Substantia nigra (tissue), 51 donors: ENCODE measurements at places on chromosomes 6 and 20.

- no peak for DNase-seq
Measured at GRCh38 chr20:44509762-44510161, 12.1 kb downstream of the SERINC3 start.

DNA sequence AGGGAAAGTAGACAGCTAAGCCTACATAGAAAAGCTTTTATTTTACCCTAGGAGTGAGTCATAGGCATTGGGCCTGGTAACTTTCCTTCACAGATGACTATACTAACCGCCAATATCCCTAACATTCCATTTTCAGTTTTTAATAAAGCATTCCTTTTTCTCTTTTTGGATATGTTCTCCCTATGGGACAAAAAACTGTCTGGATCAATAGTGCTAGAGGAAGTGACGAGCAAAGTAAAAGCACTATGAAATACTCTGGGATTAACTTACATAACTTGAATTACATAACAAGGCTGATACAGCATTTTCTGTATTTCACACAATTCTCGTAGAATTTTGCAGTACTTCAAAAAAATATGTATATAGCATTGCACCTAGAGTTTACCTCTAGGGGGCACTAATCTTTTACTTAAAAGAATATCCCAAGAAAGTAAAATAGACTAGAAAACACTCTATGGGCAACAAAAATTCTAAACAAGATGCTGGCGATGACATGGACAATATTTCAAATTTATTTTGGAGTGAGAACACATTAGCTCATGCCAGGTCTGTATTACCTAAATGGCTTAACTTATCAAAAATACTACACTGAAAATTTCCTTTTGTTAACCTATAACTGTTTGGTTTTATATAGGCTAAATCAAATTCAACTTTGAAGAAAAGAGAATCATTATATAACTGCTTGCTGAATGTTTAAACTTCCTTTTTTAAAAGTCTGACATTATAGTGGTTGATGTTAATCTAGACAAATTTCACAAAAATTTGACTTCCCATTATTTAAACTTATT lies 66.3 kb upstream of the DST start:
- DNase-seq: no peak

DNA sequence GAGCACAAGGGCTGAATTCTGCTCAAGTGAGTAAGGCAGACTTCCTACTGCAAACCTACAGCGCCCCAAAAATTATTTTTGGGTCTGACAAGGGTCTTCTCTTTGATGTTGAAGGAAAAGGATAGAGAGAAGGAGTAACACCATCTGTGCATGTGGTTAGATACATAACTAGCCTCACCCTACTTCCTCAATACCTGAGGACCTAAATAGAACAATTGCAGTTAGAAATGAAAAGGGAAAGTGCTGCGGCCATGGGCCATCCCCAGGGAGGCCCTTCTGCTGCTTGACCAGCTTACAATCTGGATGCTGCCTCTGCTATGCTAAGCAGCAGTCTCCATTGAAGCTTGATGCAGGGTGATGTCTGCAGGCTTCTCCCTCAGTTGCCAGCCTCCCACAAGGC lies 63.2 kb upstream of the ARMH2 start:
- DNase-seq: no peak

- DNase-seq: no peak
Measured at GRCh38 chr20:23546435-23547144, 21.7 kb downstream of the CST9L start.

- no peak for DNase-seq
Measured at GRCh38 chr20:57566399-57566798, 5.5 kb downstream of the PCK1 start.

- DNase-seq: no peak
Measured at GRCh38 chr20:40781327-40782042, 92.4 kb upstream of the MAFB start.

DNA sequence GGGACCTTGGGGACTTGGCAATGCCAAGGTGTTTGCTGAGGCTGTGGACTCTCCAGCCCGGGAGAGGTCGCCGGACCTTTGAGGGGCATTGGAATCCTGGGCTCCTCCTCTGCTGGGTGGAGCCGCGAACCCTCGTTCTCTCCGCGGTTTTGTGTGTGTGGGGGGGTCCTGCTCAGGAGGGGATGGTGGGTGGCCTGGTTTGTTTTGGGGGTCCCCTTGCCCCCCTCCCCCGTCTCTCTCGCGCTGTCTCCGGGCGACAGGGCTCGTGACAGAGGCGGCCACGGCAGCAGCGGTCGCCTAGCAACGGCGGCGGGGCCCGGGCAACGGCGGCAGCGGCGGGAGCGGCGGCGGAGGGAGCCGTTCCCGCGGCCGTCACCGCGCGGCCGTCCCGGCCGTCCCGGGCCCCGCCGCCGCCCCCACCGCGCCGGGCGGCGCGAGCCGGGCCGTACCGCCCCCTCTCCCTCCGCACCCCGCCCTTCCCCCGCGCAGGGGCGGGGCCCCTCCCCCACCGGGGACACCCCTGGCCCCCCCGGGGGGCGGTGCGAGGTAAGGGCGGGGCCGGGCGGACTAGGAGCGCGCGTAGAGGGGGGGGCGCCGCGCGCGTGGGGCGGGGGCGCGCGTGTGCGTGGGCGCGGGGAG lies 7.8 kb downstream of the SYNGAP1 start:
- DNase-seq: peak; percentile 44

GRCh38 chr6:121383478-121383877 lies 49.2 kb upstream of the TBC1D32 start:
- no peak for DNase-seq

- DNase-seq: no peak
Measured at GRCh38 chr20:18694071-18694470, 106.2 kb downstream of the DTD1 start.

GRCh38 chr6:315921-316752 lies 23.9 kb downstream of the DUSP22 start:
- no peak for DNase-seq

- DNase-seq: no peak
Measured at GRCh38 chr6:79241228-79241627, 6.7 kb upstream of the HMGN3 start.

DNA sequence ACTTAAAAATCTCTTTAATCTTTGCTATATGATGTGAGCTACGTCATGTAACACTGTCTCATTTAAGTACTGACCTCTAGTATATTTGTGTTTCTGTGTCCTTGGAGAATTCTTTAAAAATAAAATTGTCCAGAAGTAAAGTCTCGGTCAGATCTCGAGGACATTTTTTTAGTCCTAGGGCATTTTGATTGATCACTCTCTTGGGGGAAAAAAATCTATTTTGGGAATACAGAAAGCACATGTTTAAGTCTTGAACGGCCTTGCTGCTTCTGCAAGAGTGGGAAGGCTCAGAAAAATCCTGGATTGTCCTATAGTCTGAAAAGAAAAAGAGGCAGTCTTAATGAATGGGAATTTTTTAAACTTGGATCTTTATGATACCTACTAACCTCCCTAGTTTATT lies 234.3 kb downstream of the UTRN start:
- no peak for DNase-seq

GRCh38 chr6:68226460-68226859 lies 408.6 kb upstream of the ADGRB3 start:
- DNase-seq: no peak

GRCh38 chr6:124977067-124977908 lies 15.1 kb downstream of the RNF217 start:
- DNase-seq: no peak

DNA sequence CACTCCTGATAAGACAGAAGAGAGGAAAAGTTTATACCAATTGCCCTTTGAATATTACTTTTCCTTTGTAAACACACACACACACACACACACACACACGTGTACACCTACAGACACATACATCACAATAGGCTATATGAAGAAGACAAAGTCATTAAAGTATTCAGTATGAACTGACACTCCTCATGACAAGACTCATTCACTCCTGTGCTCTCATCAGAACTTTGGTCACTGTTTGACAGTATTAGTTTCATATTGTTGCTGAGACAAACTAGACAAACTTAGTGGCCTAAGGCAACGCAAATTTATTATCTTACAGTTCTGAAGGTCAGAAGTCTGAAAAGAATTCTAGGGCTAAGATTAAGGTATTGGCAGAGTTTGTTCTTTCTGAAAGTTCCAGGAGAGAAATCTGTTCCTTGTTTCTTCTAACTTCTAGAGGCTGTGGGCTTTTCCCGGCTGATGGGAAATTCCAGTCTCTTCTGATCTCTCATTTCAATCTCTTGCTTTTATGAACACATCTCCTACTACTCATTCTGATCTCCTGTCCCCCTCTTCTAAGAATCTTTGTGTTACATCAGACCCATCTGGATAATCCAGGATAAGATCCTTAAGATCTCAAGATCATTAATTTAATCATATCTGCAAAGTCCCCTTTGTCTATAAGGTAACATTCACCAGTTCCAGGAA lies 171.3 kb downstream of the HACE1 start:
- DNase-seq: no peak

DNA sequence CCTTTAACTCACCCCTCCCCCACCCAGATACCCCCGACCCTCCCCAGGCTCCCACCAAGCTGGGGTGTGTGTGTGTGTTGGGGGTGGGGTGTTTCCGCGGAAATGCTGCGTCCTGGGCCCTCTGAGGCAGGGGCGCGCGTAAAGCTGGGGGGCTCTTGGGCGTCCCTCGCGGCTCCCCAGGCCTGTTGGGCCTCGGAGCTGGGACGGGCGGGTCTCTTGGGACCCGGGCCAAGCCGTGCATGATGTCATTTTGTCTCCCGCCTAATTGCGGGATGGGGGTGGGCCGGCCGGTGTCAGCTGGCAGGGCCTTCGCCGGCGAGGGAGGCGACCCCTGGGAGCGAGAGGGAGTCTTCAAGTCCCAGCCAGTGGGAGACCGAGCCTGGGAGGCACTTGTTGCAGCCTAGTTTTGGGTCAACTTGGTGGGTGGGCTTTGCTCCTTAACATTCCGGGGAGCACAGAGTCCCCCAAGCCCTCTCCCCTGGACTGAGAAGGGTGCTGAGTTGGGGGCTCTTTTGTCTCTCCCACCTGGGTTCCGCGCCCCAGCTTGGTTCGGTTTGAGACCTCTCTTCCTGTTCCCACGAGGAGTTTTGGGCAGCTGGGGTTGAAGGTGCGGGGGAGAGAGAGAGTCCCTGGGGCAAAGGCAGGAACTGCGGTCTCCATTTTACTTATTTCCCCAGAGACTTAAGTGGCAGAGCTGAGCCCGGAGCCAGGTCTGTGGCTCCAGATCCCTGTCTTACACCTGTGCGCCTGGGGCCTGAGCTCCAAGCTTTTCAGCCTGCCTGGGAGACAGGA lies 623 bp downstream of the MYBL2 start:
- DNase-seq: no peak

- DNase-seq: no peak
Measured at GRCh38 chr20:64052987-64053840, 3.8 kb upstream of the SOX18 start.

GRCh38 chr6:113696960-113697359 lies 160.2 kb upstream of the MARCKS start:
- DNase-seq: no peak

DNA sequence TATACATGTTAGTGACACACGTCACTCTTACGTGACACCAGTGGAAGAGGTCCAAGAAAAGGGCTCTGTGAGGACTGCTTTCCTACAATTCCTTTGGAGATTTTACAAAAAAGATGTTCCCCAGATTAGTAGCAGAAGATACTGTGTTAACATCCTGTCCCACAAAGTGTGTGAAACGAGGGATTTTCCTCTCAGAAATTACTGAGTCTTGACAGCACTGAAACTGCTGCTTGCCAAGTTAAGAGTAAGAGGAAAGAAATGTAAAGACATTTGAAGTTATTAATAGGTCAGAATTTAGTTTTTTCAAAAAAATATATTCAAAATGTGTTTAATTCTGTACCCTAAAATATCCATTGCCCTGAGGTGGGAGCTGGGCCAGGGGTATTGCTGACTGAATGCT lies 58.8 kb upstream of the MAP7 start:
- no peak for DNase-seq

DNA sequence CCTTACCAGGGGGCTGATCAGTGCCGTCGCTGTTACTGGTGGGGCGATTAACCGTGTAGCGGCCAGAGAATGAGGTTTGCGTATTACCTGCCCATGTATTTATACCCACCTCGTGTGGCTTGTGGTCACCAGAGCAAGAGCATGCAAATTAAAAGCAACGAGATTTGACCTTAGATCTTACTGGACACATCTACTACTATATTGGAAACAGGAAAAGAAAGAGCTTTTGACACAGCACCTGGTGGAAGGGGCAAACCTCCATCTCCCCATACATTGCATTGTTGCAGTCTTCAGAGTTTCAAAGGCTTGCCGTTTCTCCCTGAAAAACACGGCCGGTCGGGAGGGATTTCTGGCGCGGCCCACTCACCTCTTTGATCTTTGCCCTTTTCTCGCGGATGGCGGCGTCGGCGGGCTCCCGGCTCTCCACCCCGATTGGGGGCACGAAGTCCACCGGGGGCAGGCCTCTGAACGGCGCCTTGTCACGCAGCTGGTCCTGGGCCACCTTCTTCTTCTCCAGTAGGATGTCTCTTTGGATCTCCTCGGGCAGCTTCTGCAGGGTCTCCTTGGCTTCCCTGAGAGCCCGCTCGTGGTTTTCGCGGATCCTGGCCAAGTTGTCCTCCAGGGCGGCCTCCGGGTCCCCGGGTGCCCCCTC lies 1.3 kb downstream of the MAN1A1 start:
- no peak for DNase-seq

GRCh38 chr6:149275621-149276020 lies 41.9 kb upstream of the TAB2 start:
- DNase-seq: no peak

DNA sequence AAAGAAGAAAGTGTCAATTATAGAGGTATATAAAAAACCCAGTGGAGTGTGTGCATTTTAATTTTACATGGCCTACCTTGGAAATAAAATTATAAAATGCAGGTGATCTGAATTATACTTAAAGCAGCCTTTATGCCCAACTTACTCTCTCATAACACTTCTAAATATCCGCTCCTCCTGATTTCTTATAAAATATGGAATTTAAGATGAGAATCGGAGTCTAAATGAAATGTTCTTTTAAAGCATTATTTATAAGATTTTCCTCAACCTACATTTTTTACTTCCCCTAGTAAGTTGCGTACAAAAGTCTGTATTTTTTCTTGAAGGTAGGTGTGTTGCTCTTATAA lies 3.5 kb downstream of the CITED2 start:
- DNase-seq: no peak

GRCh38 chr6:2081155-2082138 lies 164.0 kb downstream of the GMDS start:
- no peak for DNase-seq

GRCh38 chr6:134318236-134318973 lies 493 bp upstream of the SGK1 start:
- DNase-seq: no peak

GRCh38 chr6:17725083-17725482 lies 18.4 kb upstream of the NUP153 start:
- no peak for DNase-seq

GRCh38 chr6:26017632-26017966 lies 55.0 kb downstream of the TRIM38 start:
- no peak for DNase-seq

- DNase-seq: no peak
Measured at GRCh38 chr6:43368259-43369160, 937 bp downstream of the ZNF318 start.

DNA sequence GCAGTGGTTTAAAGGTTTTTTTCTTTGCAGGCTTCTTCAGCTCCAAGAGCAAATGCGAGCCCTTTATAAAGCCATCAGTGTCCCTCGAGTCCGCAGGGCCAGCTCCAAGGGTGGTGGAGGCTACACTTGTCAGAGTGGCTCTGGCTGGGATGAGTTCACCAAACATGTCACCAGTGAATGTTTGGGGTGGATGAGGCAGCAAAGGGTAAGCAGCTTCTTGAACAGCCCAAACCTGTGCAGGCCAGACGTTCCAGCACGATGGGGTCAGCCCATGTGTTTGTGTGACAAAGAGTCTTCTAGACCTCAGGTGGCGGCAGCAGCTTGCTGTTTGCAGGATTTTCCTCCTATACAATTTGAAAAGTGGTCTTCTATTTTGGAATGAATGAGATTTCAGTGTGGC lies 17.7 kb downstream of the DSP start:
- no peak for DNase-seq

GRCh38 chr20:37346535-37347346 lies 801 bp downstream of the SRC start:
- no peak for DNase-seq
